ENCODE measurements at places on chromosomes 4 and X.
A peak's percentile ranks its signal among the peaks of the same experiment; 100 is the strongest.

GRCh38 chr4:112860830-112861690, 188.4 kb upstream of the ANK2 start:
- H3K4me3 ChIP-seq = peak overlapping the region; percentile 76
- H3K4me1 ChIP-seq = peaks cover 50% of the 10 kb centered on the region
- H3K27me3 ChIP-seq = no peaks in the 10 kb centered on the region

- no peak for DNase-seq
- H3K27ac ChIP-seq = no peak overlapping the region
- no peak overlapping the region for H3K4me3 ChIP-seq
- H3K27me3 ChIP-seq = peaks cover 11% of the 10 kb centered on the region
- peaks cover 8% of the 10 kb centered on the region for H3K4me1 ChIP-seq
Measured at GRCh38 chrX:151745651-151746050, 11.1 kb downstream of the CNGA2 start.

DNA sequence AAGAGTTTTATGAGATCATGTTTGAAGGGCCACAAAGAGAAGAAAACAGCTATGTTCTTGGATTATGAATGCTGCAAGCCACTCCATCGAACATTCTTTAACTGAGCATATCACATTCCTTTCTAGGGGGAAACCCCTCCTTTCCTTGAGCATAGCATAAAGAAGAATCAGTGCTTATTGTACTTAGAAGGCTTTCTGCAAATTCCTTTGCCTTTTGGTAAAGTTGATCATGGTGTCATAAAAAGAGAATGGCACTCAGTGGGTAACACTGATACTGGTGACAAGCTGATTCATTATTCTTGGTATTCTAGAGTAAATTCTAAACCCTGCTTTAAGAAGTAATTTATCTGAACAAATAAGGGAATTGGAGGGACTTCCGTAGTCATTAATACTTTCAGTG, 88.5 kb upstream of the GPR34 start:
- no peak overlapping the region for H3K4me3 ChIP-seq
- no peak for DNase-seq
- no peak overlapping the region for H3K27ac ChIP-seq
- peaks cover 10% of the 10 kb centered on the region for H3K36me3 ChIP-seq
- H3K27me3 ChIP-seq = no peaks in the 10 kb centered on the region

- no peaks in the 10 kb centered on the region for H3K36me3 ChIP-seq
- no peaks in the 10 kb centered on the region for H3K27me3 ChIP-seq
- H3K4me1 ChIP-seq = no peaks in the 10 kb centered on the region
- no peak overlapping the region for H3K4me3 ChIP-seq
- DNase-seq = no peak
Measured at GRCh38 chr4:183626168-183626567, 32.8 kb downstream of the RWDD4 start.

- no peaks in the 10 kb centered on the region for H3K4me1 ChIP-seq
- no peak overlapping the region for H3K4me3 ChIP-seq
- no peak overlapping the region for H3K27ac ChIP-seq
Measured at GRCh38 chr4:36313301-36313700, 31.9 kb downstream of the DTHD1 start.

- H3K27me3 ChIP-seq = no peaks in the 10 kb centered on the region
- no peak overlapping the region for H3K27ac ChIP-seq
- no peak for DNase-seq
- no peaks in the 10 kb centered on the region for H3K36me3 ChIP-seq
Measured at GRCh38 chr4:158541506-158541905, 19.8 kb downstream of the RXFP1 start.

- H3K4me3 ChIP-seq = no peak overlapping the region
- no peaks in the 10 kb centered on the region for H3K36me3 ChIP-seq
- DNase-seq = no peak
- H3K4me1 ChIP-seq = peaks cover 9% of the 10 kb centered on the region
- H3K27me3 ChIP-seq = peaks cover 3% of the 10 kb centered on the region
- H3K27ac ChIP-seq = no peak overlapping the region
Measured at GRCh38 chr4:8173492-8174242, 15.1 kb upstream of the ABLIM2 start.

DNA sequence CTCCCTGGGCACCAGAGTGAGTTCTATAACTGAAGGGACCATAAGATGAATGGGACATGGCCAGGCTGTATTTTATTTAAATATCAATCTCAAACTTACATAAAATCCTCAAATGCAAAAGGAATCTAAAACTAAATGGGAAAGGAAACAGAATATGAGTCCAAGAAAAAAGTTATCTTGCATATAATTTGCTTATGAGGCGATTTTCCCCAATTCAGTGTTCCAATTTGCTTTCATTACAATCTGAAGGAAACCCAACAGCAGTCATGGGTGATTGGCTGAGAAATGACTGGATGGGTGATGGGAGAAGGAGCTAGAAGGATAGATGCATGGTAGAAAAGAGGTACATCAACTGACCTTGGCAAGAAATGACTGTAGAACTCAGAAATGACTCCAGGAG, 511.3 kb upstream of the TENM3 start:
- H3K27me3 ChIP-seq = no peaks in the 10 kb centered on the region
- no peak overlapping the region for H3K4me3 ChIP-seq
- H3K27ac ChIP-seq = no peak overlapping the region
- no peaks in the 10 kb centered on the region for H3K4me1 ChIP-seq
- H3K36me3 ChIP-seq = no peaks in the 10 kb centered on the region
- DNase-seq = no peak

DNA sequence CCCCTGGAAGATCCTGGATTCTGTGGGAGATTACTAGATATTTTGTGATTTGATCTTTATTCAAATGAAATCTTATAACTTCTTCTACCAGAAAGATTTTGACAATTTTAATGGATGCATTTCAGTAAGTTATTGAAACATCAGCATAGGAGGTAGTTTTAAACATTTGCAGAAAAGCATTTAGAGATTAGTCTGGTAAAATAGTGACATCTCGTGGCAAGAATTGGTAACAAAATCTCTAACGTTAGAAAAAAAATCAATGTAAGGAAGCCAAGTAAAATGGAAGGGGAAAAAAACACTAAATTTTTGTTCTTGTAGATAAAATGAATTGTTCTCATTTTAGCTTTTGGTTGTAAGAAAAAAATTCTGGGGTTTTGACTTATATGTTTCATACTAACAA, 73.3 kb downstream of the TASL start:
- peaks cover 16% of the 10 kb centered on the region for H3K4me1 ChIP-seq
- no peak overlapping the region for H3K27ac ChIP-seq

DNA sequence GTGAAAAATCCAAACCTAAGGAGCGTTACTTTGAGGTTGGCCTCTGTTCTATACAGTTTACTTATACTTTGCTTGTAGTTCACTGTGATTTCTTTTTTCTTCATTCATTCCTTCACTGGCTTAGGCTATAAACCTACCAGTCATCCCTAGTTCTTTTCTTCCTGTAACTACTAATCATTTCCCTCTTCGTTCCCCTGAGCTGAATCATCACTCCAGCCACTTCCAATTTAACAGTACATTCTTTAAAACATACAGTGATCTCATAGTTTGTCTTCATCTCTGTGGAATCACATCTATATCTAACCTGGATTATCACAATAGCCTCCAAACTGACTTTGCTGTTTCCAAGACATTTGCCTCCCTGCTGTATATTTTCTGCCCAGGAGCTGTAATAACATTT, 25.2 kb upstream of the NPFFR2 start:
- no peak overlapping the region for H3K4me3 ChIP-seq
- no peak for DNase-seq

DNA sequence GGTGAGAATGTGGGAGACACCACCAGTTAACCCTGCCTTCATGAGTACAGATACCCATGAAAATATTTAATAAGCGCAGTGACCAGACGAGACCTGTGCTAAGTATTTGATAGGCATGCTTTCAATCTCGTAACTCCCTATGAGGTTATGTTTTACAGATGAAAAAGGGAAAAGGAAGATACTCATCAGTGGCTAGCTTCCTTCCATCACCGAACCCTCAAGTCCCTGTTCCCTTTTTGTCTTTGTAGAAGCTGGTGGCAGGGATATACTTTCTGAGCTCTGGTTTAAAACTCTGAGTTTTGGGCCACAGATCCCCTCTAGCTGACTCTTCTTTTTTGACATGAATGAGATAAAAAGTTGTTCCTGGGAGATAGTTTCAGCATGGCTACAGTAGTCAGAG, 26.3 kb downstream of the AFF1 start:
- H3K27ac ChIP-seq = peak overlapping the region; percentile 94
- H3K36me3 ChIP-seq = no peaks in the 10 kb centered on the region
- no peak overlapping the region for H3K4me3 ChIP-seq
- H3K27me3 ChIP-seq = no peaks in the 10 kb centered on the region
